ENCODE measurements at places on chromosomes 12 and 14.

DNA sequence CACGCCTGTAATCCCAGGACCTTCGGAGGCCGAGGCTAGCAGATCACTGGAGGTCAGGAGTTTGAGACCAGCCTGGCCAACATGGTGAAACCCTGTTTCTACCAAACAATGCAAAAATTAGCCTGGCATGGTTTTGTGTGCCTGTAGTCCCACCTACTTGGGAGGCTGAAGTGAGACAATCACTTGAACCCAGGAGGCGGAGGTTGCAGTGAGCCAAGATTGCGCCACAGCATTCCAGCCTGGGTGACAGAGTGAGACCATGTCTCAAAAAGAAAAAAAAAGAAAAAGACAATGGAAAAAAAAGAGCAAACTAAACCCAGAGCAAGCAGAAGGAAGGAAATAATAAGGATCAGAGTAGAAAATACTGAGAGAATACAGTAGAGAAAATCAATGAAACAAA, 5.4 kb downstream of the CHURC1 start:
- no peak for DNase-seq

DNA sequence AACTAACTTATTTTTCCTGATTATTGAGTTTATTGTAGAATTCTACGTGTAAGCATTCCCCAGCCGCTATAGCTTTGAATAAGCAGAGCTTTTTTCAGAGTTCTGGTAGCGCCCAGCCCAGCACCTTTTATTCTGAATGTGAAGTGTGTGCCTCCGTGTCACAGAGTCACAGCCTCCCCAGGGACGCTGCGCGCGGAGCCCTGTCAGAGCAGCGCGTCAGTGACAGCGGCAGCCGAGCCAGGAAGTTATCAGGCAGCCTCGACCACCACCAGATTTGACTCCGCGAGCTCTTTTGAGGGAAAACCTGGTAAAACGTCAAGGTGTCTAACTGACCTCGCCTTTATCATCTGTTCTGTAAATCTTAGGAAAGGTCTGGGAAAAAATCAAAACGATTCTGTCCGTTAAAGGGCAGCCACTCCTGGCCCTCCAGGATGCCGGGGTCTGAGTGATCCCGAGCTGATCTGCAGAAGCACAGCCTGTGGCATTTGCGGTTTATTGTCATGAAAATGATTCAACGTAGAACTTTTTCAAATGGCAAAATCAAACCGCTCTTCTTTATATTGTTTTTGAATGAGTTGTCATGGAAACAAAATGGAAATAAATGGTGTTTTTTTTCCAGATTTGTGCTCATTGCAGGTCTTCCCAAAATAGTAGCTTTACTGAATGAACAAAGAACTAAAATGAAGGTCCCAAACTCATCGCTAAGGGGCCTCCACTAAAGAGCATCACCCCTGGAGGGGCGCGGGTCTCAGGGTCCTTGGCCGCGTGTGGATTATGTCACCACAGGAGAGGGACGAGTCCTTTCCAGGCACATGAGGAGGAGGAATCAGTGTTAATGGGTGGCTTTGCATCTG, 43.1 kb upstream of the MMP17 start:
- no peak for DNase-seq

DNA sequence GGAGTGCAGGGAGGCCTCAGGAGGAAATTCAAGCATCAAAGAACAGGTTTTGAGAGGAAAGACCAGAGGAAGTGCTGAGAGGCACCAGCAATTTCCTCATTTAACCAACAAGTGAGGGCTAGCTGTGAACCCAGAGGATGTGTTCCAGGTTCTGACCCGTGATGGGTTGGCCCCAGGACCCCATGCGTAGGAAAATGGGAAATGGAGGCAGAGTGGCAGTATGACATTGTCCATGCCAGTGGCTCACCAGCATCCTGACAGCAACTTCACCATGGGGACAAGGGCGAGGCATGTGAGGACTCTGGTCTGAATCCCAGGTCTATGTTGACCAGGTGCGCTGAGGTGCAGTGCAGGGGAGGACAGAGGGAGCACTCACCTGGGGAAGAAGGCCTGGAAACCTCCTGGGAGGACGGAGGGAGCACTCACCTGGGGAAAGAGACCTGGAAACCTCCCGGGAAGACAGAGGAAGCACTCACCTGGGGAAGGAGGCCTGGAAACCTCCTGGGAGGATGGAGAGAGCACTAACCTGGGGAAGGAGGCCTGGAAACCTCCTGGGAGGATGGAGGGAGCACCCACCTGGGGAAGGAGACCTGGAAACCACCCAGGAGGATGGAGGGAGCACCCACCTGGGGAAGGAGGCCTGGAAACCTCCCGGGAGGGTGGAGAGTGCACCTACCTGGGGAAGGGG, 6.7 kb upstream of the CACNA2D4 start:
- DNase-seq, result no peak

GRCh38 chr12:15600223-15600935, 188.8 kb downstream of the EPS8 start:
- DNase-seq, result no peak

- DNase-seq, result no peak
Measured at GRCh38 chr14:102050625-102051024, 36.2 kb downstream of the HSP90AA1 start.

DNA sequence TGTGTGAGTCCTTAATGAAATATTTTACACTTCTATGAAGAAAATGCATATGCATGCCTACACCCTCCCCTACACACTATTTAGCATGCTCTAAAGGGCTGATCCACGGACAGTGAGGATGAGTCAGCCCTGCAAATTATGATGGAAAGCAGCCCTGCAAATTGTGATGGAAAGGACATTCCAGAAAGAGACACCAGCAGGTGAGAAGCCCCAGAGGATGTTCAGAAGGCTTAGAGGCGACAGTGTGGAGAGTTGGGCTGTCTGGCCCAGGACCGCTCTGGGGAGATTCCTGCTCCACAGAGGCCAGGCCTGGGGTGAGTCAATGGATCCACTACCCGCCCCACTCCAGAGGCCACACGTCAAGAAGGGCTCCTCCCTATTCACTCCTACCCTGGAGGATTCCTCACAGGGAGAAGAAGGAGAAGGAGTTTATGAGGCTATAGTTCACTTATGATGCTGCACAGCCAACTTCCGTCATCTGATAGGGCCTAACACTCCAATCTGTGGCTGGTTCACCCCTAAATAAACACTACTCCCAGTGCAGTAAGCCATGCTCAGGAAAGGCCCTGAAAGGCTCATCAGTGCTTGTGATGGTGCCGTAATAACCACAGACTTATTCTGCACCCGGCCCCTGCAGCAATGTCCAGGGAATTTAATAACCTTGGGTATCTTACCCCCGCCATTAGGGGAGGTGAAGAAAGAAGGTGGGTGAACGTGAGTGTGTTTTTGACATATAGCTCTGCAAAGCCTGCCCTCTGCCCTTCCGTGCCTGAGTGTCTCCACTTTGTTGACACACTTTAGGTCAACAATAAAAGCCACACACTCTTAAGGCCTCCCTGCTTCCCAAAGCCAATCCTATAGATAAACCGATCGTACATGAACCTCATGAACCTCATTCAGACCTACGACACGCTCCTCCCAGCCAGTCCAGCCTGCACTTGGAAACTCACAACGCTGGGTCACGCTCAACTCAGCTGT, 46.4 kb downstream of the CLMN start:
- no peak for DNase-seq

DNA sequence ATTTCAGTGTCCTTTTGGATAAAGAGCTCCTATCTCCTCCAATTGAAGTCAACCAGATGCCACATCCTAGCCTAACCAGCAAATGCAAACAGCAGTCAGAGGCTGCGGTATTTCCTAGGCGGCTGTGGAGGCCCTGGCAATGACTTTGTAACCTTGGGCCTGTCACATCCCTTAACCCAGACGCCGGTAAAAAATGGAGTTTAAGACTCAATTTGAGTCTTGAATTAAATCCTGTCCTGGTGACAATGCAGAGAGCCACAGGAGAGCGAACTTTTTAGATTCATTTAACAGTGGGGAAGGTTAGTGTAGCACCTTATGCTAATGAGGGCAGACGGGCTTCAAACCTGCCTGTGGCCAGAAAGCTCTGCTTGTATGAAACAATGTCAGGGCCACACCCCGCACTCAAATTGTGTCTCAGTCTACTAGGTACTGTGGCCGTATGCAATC, 1.3 kb downstream of the C12orf75 start:
- DNase-seq, result no peak

DNA sequence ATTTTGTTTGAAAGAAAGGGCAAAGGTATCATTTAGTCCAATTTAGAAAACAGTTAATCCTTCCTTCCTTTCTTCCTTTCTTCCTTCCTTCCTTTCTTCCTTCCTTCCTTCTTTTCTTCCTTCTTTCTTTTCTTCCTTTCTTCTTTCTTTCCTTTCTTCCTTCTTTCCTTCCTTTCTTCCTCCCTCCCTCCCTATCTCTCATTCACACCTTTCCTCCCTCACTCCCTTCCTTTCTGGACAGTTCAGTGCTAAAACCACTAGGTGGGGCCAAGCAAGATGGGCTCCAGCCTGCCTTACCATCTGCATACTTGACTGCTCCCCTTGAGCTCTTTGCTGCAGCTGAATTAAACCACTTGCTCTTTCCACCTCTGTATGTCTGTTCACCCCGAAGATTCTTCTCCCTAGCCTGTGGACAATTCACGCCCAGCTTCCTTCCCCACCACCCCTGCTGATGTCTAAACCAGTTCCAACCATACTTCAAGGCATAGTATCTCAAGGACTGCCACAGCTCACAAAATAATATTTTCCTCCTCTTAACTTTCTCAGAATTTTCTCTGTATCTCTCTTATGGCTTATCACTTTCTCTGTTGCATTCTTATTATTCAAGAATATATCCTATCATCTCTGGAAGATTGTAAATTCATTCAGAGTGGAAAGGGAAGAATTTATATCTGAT, 78.0 kb downstream of the DBX2 start:
- no peak for DNase-seq

DNA sequence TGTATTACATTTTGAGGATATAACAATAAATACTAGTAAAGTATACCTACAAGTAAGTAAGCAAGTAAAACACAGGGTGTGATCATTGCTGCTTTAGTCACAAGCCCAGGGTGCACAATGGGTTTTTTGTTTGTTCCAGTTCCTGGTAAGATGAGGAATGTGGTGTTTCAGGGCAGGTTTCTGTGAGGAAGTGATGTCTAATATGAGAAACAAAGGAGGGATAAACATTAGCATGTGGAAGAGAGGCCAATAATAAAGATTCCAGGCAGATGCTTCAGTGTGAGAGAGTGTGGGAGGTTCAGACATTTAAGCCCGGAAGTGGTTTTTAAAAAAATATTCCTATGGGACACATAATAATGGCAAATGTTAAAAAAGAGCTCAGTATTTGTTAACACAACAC, 808.1 kb upstream of the USP15 start:
- DNase-seq, result no peak

GRCh38 chr14:83147006-83147405, 1613.4 kb upstream of the SEL1L start:
- DNase-seq, result no peak

DNA sequence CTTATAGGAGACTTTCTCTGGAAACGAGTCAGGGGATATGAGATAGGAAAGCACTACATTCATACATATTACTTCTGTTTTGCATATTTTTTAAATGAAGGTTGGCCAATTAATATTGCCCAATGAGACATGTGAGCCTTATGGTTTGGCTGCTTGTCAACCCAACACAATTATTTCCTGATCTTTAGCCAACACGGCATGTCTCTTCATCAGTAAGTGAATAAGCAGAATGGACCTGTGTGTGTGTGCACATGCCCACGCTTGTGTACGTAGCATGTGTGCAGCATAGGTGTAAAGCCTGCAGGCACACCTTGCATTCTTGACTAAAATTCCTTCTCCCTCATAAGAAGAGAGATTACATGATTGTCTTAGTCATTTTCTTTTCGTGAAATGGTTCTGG, 88.3 kb downstream of the STON2 start:
- no peak for DNase-seq

DNA sequence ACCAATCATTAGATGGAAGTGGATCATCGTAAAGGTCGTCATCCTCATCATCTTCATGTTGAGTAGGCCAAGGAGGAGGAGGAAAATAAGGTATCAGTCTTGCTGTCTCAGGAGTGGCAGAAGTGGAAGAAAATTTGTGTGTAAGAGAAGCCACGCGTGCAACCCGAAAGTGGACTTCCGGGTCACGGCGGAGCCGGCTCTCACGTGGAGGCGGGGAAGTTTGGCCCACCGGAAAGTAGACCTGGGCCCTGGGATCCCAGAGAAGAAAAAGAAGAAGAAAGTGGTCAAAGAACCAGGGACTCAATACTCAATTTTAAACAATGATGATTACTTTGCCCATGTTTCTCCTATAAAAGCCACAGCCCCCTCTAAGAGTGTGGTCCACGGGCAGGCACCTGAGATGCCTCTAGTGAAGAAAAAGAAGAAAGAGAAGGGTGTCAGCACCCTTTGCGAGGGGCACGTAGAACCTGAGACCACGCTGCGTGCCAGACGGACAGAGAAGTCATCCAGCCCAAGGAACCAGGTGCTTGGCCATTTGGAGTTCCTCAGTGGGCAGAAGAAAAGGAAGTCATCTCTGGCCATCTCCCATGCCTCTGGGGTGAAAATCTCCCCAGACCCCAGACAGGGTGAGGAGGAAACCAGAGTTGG, 365.8 kb downstream of the BCAT1 start:
- DNase-seq, result no peak

- no peak for DNase-seq
Measured at GRCh38 chr12:32051511-32052211, 55.0 kb upstream of the BICD1 start.

GRCh38 chr12:5487948-5488625, 56.2 kb downstream of the NTF3 start:
- DNase-seq, result no peak

DNA sequence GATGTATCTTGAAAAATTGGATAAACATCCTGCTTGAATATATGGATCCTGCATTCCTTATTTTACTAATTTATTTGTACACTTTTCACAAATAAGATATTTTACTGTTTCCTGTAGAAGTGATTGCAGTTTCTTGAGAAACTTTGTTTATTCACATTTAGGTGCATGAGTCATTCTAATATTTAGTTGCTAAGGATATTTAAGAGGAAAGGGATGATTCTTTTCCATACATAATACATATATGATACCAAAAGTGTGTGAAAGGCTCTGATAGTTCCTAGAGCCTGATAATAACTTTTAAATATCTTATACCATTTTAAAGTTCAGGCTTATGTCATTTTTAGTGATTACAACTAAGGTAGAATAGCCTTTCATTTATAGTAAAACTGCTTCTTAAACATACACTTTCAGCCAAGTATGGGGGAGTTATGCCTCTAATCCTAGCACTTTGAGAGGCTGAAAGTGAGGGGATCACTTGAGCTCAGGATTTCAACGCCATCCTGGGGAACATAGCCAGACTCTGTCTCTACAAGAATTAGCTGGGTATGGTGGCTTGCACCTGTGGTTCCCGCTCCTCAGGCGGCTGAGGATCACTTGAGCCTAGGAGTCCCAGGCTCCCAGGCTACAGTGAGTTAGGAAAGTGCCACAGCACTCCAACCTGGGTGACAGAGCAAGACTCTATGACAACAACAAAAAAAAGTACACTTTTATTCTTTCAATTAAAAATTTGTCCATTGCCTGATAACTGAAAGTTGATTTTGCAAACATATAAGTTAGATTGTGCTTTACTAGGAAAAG, 262.6 kb upstream of the LRIG3 start:
- DNase-seq, result no peak

GRCh38 chr14:61636291-61636690, 59.0 kb upstream of the HIF1A start:
- no peak for DNase-seq
